Posterior cingulate gyrus (tissue), 11 donors: ENCODE measurements at places on chromosomes 5 and 9.

GRCh38 chr9:70551396-70551795 lies 136.9 kb upstream of the KLF9 start:
- no peak for DNase-seq

GRCh38 chr9:13513716-13514444 lies 234.4 kb upstream of the MPDZ start:
- no peak for DNase-seq

GRCh38 chr5:988322-988721 lies 20.3 kb upstream of the NKD2 start:
- no peak for DNase-seq

GRCh38 chr9:6405371-6405770 lies 7.6 kb upstream of the UHRF2 start:
- no peak for DNase-seq

- DNase-seq, result no peak
Measured at GRCh38 chr5:180281706-180282105, 10.2 kb downstream of the MAPK9 start.
